ENCODE measurements at places on chromosomes 4 and X. TPM values are rescaled to one million over a fixed set of nuclear protein-coding genes. Genes with fewer than 3 reads are reported as not detected.

GRCh38 chr4:1452431-1453051 lies 46.3 kb upstream of the NKX1-1 start:
- DNase-seq = no peak

BANK1 gene
- total RNA-seq = not detected

TMEM165 gene
- total RNA-seq = 178 TPM

- no peak for DNase-seq
These were observed 12.4 kb downstream of the CLCN4 start for GRCh38 chrX:10169175-10169574.

DNA sequence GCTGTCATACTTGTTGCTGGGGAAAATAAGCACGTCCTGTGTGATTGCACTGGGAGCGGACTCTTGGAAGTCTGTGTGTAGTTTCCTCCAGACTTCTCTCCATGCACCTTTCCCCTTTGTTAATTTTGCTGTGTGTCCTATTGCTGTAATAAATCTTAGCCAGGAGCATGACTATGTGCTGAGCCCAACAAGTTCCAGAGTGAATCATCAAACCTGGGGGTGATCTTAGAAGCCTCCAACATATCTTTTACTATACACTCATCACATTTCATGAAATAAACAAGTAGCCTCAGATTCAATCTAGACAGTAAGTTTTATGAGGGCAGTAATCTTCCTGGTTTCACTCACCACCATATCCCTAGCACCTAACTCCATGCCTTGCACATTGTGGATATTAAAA lies 43.3 kb upstream of the FGF13 start:
- no peak for DNase-seq

ATG4A gene
- total RNA-seq = 15.0 TPM

ARHGAP10 gene
- total RNA-seq = 77.3 TPM

SLC6A8 gene
- total RNA-seq = 44.2 TPM

GRCh38 chr4:76377911-76378310 lies 43.0 kb downstream of the CCDC158 start:
- DNase-seq = no peak

DNA sequence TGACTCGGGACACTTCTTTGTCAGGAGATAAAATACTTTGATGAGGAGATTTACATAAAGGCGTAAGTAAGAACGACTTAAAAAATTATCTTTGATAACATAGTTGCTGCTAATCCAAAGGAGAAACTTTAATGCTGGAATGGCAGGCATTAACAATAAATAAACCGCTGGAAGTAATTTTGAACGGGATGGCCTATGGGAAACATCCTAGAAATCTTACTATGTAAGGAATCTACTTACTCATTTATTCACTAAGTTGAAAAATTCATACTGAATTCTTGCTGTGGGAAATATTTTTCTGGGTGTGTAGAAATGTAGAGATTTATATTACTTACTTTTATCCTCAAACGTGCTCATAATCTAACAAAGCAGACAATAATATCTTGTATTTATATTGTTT lies 425.7 kb upstream of the ZFP42 start:
- no peak for DNase-seq

ANKRD50 gene
- total RNA-seq = 26.9 TPM

GRCh38 chr4:184438375-184438774 lies 36.0 kb downstream of the IRF2 start:
- DNase-seq = no peak

MAML3 gene
- 4.7 TPM for total RNA-seq

DNA sequence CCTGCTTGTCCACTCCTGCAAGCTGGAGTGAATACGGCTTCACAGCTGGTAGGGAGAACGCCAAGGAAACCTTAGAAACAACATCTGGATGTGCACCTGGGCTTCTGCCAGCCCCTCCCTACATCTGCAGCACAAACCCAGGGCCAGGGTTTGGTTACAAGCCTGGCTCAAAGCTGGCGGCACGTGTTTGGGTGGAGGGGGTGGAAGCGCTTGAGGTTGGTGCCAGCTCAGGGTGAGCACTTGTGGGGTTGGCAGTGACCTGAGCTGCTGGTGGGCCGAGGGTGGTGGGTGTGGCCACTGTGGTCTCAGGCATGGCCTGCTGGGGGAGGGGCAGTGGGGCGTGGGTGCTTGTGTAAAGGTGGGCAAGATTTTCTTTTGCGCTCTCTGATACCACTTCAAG lies 15.6 kb downstream of the ELF4 start:
- no peak for DNase-seq

DNA sequence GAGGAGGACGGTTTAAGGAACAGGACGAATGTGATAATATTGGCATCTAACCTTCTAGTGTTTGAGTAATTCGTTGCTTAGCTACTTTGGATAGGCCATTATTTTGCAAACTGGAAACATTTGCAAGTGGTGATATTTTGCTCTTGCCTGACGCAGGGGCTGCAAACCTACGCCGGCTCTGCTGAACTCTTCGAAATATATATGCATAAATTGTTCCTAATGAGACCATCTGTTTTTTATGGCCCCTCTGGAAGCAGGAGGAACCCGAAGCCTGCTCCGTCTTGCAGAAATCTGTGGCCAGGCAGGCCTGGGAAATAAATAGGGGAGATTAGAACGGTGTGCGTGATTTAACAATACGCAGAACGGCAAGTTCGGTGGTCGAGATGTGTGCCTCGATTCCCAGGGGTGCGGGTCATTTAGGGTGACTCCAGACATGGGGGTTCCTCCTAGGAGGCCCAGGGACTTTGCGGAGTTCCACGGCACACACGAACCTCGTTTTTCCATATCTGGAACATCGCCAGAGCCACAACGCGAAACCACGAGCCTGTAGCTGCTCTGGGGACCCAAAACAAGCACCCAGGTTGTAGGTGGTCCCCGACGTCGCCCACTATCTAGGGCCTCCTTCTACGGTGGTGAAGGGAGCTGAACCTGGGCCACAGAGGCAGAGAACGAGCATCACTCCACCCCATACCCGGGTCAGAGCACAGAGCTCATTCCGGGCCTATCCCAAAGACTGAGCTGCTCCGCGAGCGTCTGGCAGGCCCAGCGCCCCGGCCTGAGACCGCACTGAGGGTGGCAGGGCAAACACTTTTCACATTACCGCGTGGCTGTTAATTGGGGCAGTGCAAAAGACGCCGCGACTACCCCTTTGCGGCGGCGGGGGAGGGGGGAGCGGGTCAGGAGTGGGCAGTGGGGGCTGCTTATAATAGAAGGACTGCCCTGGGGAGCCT lies 89.7 kb downstream of the BCOR start:
- no peak for DNase-seq

- DNase-seq = no peak
These were observed 115.3 kb upstream of the ZNF827 start for GRCh38 chr4:146053891-146054290.

FREM3 gene
- not detected for total RNA-seq

DNA sequence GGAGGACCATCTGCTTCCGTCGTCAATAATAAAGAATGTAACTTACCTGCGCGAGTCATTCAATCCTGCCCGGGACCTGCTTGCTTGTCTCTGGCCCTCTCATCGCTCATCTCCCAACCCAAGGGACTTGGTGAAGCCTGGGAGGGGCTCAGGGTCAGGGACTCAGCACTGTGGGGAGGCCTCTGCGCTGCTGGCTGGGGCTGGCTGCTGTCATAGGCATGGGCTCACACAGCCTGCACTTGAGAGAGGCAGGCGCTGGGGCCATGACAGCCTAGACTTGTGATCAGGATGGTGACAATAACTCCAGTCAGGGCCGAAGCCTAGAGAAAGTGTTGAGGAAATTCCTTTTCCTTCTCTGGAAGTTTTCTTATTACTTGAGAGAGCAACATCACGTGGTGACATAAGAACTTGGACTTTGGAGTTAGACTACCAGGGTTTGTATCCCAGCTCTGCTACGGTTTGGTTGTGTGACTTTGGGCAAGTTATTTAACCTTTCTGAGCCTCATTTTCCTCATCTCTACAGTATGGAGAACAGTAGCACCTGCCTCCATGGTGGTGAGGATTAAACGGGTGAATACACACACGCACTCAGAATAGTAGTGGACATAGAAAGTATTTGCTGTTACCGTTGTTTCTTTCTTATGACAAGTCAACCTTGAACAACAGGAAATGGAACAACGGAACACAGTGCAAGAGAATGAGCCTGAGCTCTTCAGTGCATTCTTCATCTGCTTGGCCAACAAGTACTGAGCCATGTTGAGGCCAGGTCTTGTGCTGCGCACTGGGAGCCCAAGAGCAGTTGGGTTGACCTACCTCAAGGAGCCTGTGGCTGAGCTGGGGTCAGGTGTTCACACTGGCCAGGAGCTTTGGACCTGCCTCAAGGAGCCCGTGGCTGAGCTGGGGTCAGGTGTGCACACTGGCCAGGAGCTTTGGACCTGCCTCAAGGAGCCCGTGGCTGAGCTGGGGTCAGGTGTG lies 60.5 kb downstream of the TBC1D14 start:
- DNase-seq = no peak

CT45A8 gene
- total RNA-seq = not detected

GRCh38 chr4:56630876-56631666 lies 50.0 kb downstream of the HOPX start:
- DNase-seq = no peak

GRCh38 chr4:56149591-56149990 lies 200.8 kb downstream of the CEP135 start:
- DNase-seq = no peak

- DNase-seq = no peak
These were observed 156.3 kb downstream of the BTC start for GRCh38 chr4:74638001-74638400.

ARMCX1 gene
- total RNA-seq = 9.2 TPM

- no peak for DNase-seq
These were observed 327.7 kb upstream of the F9 start for GRCh38 chrX:139202742-139203420.

DNA sequence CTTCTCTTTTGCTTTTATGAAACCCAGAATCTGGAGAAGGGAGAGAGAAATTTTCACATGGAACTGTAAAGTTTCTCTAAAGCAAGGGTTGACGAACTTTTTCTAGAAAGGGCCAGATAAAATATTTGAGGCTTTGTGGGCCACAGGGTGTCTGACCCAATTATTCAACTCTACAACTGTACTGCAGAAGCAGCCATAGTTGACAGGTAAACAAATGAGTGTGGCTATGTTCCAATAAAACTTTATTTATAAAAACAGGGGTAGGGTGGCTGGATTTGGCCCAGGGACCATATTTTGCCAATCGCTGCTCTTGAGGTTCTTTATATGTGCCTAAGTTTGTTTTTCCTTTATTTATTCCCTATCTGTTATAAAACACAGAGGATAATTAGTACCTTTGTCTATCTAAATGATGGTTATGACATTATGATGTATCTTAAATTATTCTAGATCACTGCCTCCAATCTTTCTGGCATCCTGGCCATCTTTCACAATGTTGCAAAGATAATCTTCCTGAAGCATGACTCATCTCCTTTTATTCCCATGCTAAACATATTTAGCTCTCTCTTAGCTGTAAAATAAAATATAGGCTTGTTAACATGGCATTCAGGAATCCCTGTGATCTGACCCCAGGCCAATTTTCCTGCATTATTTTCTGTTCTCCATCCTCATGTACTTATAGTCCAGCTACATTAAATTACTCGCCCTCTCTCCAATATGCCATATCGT lies 106.8 kb upstream of the CBLL2 start:
- no peak for DNase-seq

- no peak for DNase-seq
These were observed 715.2 kb upstream of the HTR2C start for GRCh38 chrX:113868711-113869110.

GRCh38 chrX:108029928-108030711 lies 14.7 kb upstream of the VSIG1 start:
- no peak for DNase-seq

NSUN7 gene
- 5.0 TPM for total RNA-seq

DNA sequence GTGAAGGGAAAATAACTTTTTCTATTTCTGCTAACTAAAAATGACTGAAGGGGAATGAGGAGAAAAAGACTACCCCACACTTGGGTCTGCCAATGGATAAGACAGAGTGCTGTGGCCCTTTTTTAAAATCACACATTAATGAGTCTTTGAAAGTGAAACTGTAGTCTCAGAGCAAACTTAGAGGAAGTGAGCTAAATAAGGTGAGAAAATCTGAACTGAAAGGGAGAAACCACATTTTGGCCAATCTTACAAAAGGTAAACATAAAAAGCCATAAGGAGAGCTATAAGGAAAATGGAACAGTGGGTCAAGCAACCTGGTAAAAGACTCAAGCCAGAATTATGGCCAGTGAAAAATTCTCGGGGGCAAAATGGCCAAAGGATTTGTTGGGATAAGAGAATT lies 755.1 kb upstream of the IGFBP7 start:
- DNase-seq = no peak

S100P gene
- not detected for total RNA-seq
